ENCODE measurements at places on chromosomes 11 and 22.

- no peak for DNase-seq
Observed at GRCh38 chr22:35839841-35840301, 122.2 kb downstream of the APOL5 start.

GRCh38 chr11:118882491-118882890 lies 1.2 kb upstream of the CXCR5 start:
- no peak for DNase-seq

- DNase-seq, result no peak
Observed at GRCh38 chr22:16608931-16609330, 16.3 kb upstream of the CCT8L2 start.

DNA sequence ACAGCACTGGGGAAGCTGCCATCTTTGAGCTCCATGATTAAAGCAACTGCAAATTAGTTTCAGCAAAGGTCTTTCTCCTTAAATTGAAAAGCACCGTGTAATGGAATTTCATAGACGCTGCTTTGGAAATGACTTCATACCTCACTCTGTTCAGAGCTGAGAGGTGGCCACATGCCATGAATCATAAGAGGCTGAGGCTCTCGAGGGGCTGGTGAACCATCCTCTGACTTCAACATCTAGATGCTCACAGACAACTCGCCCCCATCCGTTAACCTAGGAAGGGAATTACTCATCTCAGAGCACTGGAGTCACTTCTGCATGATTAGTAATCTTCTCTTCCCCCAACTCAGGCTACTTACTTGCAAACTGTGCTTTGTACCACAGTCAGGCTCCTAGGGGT lies 122.3 kb downstream of the RCN1 start:
- no peak for DNase-seq

- no peak for DNase-seq
Observed at GRCh38 chr11:122103321-122103720, 12.7 kb downstream of the BLID start.

DNA sequence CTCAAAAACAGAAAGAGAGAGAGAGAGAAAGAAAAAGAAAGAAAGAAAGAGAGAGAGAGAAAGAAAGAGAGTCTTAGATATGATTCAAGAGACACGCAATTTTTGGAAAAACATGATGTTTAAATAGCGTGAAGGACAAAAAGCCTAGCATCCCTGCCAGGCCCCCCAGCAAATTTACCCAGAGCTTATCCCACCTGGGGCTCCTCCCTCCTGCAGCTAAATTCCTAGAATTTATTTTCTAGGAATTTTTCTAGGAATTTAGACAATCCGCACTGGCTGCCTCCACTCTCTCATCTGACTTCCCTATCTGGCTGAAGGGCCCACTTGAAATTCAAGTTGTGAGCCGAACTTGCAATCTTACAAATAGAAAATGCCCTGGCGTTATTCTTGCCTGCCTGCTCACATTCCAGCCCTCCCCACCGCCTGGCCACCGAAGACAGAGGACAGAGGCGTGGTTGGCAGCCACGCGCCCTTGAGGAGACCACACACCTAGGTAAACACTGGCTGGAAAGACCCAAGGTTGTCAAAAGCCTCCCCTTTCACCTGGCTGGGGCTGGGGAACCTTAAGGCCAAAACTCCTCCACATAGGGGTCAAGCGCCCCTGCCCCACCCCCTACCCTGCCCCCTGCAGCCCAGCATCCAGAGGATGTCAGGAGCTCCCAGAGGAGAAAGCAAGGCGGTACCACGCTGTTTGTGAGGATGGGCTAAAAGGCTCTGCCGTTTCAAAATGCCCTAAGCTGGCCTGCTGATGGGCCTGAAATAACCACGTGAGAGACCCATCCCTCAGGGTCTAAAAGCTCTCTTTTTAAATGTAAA lies 42.2 kb downstream of the AHNAK start:
- no peak for DNase-seq

GRCh38 chr11:95704865-95705264 lies 84.7 kb downstream of the FAM76B start:
- DNase-seq, result no peak

GRCh38 chr22:37457093-37457893 lies 28.9 kb downstream of the MFNG start:
- peak; percentile 52 for DNase-seq

- no peak for DNase-seq
Observed at GRCh38 chr11:33187998-33188722, 26.9 kb upstream of the CSTF3 start.

GRCh38 chr11:118281284-118281683 lies 17.2 kb upstream of the MPZL2 start:
- DNase-seq, result no peak

- DNase-seq, result no peak
Observed at GRCh38 chr11:126329644-126330211, 25.8 kb upstream of the ST3GAL4 start.

DNA sequence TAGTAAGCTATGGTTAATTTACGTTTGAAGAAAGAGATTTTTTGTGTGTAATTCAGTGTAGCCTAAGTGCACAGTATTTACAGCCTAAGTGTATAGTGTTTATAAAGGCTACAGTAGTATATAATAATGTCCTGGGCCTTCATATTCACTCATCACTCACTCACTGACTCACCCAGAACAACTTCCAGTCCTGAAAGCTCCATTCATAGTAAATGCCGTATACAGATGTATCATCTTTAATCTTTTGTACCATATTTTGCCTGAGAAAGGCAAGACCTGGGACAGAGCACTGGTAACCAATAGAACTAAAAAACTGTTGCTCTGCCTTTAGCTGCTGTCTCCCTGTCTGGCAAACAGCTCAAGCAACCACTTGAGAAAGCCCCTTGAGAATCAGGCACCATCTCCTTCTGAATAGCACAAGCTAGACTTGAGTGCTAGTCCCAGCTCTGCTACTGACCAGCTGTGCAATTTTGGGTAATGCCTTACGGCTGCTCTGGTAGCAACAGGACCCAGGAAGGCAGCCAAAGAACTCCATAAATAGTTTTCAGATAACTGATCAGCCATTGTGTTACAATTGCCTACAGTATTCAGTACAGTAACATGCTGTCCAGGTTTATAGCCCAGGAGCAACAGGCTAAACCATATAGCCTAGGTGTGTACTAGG lies 131.3 kb downstream of the KCNC1 start:
- DNase-seq, result no peak

DNA sequence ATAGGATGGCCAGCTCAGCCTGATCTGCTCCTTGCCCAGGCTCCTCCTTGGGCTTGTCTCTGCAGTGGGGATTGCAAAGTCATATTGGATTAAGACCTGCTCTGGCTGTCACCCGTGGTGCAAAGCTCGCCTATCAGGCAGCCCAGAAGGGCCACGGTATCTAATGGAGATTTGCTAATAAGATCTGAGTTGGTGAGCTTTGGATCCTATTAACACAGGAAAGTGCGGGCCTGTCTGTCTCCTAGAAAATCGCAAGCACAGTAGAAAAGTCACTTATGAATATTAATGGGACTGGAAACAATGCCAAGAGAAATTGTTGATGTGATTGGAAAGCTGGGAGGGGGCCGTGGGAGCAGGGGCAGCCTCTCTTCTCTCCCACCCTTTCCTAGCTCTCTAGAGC lies 72.8 kb downstream of the CHST1 start:
- no peak for DNase-seq

GRCh38 chr11:48081151-48082010 lies 101.0 kb downstream of the PTPRJ start:
- no peak for DNase-seq

GRCh38 chr11:74932169-74932568 lies 16.7 kb downstream of the XRRA1 start:
- no peak for DNase-seq

DNA sequence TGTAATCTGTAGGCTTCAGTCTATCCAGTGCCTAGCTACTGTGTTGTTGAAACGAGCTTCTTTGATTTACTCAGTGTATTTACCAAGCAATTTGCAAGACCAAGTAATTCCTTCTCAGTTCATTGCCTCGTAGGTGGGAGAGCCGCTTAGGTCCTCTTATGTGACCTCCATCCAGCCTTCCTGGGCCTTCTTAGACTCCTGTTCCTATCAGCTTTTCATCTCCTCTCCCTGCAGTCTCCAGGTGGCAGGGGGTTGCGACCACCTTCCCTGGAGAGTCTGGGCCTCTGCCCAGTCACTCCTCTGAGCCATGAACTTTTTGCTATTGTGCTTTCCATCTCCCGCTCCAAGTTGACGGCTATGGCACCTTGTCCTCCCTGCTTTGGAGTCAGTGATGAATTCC lies 251.8 kb downstream of the KIRREL3 start:
- no peak for DNase-seq

- no peak for DNase-seq
Observed at GRCh38 chr11:64570341-64570740, 20.7 kb upstream of the SLC22A12 start.

DNA sequence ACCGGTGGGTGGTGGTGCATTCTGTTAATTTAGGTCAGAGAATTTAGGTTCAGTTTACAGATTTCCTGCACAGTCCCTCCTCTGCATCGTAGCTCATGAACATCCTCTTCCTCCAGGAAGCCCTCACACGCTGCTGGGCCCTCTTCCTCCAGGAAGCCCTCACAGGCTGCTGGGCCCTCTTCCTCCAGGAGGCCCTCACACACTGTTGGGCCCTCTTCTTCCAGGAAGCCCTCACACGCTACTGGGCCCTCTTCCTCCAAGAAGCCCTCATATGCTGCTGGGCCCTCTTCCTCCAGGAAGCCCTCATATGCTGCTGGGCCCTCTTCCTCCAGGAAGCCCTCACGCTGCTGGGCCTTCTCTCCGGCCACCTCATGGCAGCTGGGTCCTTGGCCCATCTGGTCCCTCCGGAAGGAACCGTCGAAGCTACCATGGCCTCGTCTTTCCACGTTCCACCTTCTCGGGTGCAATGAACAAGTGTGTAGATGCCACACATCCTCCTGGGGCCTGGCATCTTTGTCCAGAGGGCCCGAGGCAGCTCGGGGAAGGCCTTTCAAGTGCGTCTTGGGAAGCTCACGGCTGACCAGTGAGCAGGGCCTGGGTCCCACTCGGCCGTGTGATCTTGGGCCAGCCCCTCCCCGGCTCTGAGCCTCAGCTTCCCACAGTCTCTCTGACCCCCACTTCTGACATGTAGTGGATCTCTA lies 58.9 kb upstream of the PPARA start:
- DNase-seq, result no peak

DNA sequence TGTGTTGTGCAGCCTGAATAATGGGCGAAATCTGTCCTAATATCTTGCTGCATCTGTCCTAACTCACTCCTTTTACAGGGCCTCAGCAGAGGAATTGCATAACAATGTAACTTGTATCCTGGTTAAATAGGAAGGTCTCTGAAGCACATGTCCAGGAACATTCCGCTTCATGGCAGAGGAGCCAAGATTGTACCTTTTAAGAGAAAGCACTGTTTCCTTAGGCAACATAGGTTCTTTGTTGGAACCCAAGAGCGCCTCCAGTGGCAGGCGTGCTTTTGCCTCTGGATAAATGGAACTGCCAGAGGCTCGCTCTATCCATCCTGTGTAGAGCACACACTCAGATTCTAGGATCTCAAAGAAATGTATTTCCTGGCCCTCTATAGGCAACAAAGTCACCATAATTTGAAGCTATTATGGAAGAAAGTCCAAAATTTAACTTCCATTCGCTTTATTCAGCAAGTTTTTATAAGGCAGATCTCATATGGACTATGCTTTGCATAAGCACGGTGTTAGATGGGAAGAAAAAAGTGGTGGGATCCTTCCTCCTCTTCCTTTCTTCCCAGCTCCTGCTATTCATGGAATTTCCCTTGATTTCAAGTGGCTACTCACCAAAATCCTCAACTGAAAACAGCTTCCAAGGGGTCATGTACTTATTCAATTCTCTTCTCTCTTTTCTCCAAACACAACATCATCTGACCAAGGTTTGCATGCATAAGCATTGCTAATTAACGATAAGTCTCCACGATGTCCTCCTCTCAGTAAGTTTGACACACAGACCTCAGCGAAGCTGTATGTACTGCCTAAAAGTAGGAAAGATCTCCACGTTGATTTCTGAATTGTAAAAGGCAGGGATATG lies at the start of gene BLID:
Gene BLID, minus strand, starts transcription at position 692 of the 856 bp plus-strand sequence. Its CDS starts 293 bp downstream, at position 399.
- DNase-seq, result no peak

GRCh38 chr22:30301995-30302809 lies 12.9 kb upstream of the CASTOR1 start:
- no peak for DNase-seq

- DNase-seq, result no peak
Observed at GRCh38 chr22:31490496-31490925, 869 bp upstream of the EIF4ENIF1 start.

GRCh38 chr11:68657021-68657780 lies 27.1 kb upstream of the GAL start:
- no peak for DNase-seq

- DNase-seq, result no peak
Observed at GRCh38 chr22:37276776-37277175, 5.5 kb upstream of the CYTH4 start.

Data from NCI-H1694 (cell line).